ENCODE measurements at places on chromosomes 7 and 10.

DNA sequence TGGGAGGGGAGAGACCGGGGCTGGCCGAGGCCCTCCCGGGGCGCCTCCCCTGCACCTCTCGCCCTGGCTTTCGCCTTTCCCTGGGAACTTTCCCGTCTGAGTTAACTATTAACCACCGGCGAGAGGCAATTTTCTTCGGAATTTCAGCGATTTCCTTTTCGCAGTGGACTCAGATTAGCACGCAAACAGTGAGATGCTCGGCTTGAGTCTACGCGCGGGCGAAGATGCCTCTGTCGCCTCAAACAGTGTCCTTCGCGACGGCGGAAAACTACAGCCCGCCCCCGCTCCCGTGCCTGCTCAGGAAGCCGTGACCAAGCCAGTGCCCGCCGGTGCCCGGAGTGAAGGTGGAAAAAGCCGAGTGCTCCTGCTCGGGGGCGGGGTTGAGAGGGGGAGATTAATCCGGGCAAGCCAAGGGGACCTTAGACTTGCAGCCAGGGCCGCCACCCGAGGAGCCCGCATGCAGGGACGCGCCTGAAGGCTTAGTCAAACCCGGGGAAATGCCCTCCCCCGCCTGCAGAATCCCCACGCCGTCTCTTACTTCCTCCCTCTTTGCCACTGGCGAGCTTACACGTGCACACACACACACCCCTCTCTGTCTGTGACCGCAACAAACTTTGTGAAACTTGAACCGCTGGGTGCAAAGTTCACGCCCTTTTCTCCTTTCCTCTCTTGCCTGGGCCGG, 14.5 kb upstream of the PAX2 start:
- no peak for DNase-seq

DNA sequence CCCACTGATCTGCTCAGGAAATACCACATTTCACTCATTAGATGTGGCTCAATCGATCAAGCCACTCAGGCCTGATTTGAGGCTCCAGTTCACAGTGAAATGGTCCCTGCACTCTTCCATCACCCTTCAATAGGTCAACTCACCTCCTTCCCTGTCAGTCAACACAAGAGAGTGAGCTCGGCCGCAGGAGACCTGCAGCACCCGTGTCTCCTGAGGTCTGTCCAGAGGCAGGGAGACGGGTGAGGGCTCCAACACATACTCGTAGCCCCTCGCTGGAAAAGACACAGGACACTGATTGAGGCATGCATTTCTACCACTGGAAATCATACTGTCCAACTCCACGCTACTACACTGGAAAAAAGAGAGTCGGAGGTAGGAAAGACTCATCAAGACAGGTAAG, 7.1 kb downstream of the RCC1L start:
- DNase-seq = no peak

GRCh38 chr7:15327001-15327400, 234.8 kb downstream of the AGMO start:
- DNase-seq = no peak

- DNase-seq = no peak
Measured at GRCh38 chr7:21543528-21544302, 876 bp downstream of the DNAH11 start.

DNA sequence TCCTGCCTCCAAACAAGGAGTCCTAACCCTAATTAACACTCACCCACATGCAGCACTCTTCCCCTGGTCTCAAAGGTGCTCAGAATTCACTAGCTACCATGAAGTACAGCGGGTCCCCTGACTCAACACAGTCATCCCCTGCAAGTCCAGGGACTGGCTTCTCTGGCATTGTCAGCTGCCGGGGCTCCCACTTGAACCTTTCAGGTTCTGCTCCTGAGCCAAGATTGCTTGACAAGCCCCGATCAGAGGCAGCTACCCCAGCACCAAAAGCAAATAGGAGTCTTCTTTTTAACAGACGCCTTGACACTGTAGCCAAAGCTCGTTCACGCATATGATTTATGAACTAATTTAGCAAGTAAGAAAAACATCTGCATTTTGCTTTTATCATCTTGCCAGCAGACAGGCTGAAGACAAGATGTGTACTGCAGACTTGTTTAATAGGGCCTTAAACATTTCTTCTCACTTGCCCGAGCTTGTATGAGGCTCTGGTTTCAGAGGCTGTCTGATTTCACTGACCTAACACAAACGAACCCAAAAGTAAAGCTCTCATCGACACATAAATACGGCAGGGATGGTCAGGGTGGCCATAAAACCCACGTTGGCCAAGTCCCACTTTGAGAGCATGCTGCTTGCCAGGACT, 67.6 kb upstream of the ADAM12 start:
- no peak for DNase-seq

DNA sequence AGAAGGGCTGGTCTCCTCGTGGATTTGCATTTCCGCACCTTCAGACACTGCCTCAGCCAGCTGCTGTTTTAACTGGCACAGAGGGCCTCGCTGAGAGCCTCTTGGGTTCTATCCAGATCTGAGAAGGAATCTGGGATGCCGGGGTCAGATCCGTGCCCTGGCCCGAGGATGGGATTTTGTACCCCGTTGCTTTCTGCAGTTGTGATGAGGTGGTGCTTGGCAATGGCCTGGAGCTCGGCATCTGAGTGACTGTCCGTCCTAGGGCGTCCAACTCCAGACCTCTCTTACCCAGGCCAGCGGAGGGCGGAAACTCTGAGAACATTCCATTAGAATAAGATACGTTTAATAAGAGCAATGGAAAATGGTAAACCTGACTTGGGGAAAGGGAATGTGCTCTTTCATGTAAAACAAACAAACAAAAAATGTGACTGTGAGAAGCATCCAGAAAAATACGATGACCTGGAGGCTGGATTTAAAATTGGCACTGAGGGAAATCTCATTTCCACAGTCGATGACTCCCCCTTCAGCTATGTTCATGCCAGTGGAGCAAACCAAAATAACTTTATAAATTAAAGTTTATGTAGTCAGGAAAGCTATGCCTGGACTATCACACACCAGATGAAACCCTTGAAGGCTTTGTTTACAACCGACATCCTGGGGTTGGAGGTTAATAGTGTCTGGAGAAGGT, 39.6 kb downstream of the GRK5 start:
- peak; percentile 81 for DNase-seq

- DNase-seq = no peak
Measured at GRCh38 chr10:65319493-65319892, 1606.3 kb upstream of the LRRTM3 start.

DNA sequence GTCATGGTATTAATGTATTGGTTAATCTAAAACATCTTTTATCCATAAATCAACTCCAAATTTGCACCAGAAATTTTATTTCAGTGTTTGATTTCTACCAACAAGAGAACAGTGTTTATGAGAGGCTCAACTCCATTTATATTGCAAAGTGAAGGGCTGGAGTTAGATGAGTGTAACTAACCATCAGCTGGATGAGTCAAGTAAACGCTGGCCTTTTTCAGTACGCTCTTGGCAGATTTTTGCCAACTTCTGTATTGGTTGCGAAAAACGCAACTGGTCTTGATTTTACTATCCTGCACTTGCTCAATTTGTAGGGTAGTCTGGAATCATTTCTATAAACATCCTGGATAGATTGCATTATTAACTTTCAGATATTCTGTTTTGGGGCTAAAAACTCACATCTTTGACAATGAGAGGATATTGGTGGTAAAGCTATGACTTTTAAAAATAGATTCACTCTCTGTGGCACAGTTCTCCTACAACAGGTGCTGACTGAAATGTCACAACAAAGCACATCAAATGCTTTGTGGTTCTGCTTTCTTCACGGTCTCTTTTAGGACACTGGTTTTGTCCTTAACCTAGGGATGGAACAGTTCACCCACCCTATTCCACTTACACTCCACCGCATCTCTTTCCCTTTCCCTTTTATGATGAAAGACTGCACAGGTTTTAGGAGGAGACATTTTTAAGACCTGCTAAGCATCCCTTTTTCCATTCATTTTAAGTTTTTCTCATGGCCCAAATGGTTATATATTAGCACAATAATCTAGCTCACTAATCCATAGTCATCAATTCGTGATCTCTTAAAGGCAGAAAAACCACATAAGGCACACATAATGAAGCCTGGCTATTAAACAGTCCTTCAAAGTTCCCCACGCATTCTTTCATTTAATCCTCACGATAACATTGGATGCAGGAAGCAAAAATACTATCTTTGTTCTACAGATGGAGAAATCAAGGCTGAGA, 12.8 kb downstream of the CACNA2D1 start:
- DNase-seq = peak; percentile 55

DNA sequence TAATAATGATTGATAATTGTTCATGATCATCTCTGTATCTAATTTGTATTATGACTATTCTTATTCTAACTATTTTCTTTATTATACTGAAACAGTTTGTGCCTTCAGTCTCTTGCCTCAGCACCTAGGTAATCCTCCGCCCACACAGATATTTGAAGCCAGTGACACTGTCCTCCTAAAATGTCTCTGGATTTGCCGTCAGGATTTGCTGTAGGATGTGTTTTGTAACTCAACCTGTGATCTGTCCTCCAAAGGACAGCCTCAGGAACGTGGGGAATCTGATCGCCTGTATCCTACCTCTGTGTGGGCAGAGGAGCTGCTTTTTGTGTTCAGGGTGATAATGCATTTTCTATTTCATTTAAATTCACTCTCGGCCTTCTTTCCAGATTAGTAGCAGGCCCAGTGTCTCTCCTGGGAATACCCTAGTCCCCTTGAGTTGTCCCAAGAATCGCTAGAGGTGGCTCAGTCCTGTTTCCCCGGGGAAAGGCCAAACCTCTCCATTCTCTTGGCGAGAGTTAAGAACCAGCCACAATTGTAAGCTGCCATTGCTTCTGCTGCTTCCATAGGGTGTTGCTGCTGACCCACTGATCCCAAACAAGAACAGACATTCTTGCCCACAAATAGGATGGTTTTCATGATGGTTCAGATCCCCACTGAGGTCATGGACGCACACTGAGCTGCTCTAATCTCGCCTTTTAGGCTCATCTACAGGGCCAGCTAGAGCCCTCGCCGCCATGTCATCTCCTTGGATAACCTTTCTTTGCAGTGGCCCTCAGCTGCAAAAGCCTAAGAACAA, 136.2 kb upstream of the KCNMA1 start:
- DNase-seq = no peak

DNA sequence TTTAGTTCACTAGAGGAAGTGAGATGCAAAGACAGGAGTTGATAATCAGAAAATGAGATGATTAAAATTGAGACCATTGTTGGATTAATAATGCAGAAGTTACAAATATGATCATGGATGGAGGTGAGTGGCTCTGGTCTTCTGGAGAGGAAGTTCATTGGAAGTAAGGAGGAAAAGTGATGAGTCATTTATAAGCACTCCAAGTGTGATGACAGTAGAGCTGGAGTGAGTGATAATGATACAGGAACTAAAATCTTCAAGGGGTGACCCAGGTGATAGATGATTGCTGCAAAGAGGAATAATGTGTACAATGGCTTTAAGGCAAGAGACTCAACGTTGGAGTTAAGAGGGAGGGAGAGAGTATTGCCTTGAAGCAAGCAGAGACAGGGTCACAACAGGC, 20.7 kb downstream of the ZNF32 start:
- no peak for DNase-seq

Measured in AG04450 (cell line).